ENCODE measurements at places on chromosomes 6 and 20.

- no peak for DNase-seq
Measured at GRCh38 chr20:41329435-41330342, 10.9 kb upstream of the LPIN3 start.

DNA sequence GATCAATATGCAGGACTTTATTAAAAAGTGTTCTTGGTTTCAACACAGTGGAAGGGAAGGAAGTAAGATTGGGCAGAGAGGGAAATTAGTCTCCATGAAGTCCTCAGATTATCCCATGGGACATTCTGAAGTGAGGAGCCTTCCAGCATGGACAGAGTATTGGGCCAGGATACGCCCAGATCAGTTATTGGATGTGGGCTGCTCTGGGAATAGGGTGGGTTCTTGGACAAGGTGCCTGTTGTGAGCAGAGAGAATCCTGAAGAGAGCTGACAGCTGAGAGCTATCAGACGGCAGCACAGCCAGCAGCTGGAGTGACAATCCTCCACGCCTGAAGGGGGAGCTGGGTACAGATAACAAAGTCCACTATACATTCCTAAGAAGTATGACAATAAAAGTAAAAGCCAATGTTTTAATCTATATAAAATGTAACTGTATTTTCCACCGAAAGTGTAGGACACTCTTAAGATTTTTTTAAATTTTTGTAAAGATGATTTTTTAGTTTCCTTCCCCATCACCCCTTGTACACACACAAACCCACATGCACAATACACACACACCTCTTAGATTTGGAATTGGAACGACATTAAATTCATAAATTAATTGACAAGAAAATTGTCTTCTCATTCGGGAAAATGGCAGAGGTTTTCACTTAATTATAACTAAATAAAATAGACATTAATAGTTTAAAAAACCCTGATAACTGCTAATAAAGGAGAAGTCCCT, 107.8 kb downstream of the FBXO5 start:
- no peak for DNase-seq

DNA sequence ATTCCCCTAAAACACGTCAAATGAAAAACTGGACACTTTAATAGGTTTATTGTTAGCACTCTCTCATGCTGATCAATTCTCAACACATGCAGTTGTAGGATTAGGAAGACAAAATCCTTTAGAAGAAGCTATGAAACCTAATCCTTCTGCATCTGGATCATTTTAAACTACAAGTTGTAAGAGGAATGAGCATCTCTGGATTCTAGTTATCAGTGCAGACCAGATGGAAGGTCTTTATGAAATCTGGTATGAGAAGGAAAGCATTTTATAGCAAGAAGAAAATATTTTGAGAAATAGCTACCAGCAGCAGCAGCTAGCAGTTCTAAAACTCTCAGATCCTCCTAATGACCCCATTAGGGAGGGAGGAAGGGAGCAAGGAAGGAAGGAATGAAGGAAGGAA, 4.1 kb downstream of the HTR1E start:
- no peak for DNase-seq

GRCh38 chr6:31586008-31586407, at the start of gene LST1:
TSS of gene LST1 (plus strand) at chr6:31586277. CDS start at chr6:31587300, 1,023 bp downstream.
- no peak for DNase-seq

DNA sequence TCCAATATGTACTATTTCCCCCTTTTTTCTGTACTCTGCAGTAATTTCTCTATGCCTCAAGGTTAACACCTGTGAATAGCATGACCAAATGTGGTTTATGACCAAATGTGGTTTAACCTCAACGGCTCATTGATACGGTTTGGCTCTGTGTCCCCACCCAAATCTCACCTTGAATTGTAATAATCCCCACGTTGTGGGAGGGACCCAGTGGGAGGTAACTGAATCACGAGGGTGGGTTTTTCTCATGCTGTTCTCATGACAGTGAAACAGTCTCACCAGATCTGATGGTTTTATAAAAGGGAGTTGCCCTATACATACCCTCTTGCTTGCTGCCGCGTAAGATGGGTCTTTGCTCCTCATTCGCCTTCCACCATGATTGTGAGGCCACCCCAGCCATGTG, 18.7 kb downstream of the DEK start:
- DNase-seq = no peak

GRCh38 chr6:11753798-11754197, 24.8 kb downstream of the ADTRP start:
- DNase-seq = no peak

DNA sequence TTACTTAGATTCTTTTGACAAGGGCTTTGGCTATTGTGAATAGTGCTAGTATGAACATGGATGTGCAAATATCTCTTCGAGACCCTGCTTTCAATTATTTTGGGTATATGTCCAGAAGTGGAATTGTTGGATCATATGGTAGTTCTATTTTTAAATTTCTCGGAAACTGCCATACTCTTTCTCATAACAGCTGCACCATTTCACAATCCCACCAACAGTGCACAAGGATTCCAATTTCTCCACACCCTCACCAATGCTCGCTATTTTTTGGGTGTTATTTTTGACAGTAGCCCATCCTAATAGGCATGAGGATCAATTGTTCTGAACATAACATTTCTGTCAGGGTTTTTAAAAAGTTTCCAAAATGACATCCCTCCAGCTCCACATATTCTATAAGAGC, 69.2 kb upstream of the ESR1 start:
- no peak for DNase-seq

DNA sequence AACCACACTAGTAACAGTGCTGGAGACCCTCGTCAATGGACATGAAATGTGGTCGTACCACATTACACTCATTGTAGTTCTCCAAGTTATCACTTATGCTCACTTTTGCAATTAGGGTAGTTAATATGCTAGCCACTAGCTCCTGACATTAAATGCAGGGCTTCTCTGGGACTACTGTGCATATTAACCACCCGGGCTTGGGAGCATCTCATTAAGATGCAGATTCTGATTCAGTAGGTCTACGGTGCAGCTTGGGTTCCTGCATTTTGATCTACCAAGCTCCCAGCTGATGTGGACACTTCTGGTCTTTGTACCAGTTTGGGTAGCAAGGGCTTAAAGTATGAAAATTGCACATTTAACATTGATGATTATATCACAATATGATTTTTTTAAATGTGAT, 98.0 kb downstream of the ZFP64 start:
- no peak for DNase-seq

- no peak for DNase-seq
Measured at GRCh38 chr6:63573899-63574553, 1.7 kb downstream of the LOC128125822 start.

GRCh38 chr6:48837744-48838143, 625.3 kb downstream of the MMUT start:
- DNase-seq = no peak

GRCh38 chr20:51034988-51035656, 12.2 kb upstream of the KCNG1 start:
- no peak for DNase-seq

DNA sequence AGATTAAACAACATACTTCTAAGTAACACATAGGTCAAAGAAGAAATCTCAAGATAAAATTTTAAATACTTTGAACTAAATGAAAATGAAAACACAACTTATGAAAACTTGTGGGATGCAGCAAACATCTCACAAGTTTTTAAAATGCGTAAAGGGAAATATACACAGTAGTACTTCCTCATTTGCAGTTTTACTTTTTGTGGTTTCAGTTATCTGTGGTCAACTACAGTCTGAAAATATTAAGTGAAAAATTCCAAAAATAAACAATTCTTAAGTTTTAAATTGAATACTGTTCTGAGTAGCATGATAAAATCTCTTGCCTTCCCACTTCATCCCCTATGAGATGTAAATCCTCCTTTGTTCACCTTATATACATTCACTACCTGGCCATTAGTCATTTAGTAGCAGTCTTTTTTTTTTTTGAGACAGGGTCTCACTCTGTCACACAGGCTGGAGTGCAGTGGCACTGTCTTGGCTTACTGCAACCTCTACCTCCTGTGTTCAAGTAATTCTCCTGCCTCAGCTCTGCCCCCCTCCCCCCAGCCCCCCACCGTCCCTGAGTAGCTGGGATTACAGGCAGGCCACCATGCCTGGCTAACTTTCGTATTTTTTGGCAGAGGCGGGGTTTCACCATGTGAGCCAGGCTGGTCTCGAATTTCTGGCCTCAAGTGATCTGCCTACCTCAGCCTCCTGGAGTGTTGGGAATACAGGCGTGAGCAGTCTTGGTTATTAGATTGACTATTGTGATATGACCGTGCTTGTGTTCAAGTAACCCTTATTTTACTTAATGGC, 154.6 kb upstream of the AHI1 start:
- no peak for DNase-seq

DNA sequence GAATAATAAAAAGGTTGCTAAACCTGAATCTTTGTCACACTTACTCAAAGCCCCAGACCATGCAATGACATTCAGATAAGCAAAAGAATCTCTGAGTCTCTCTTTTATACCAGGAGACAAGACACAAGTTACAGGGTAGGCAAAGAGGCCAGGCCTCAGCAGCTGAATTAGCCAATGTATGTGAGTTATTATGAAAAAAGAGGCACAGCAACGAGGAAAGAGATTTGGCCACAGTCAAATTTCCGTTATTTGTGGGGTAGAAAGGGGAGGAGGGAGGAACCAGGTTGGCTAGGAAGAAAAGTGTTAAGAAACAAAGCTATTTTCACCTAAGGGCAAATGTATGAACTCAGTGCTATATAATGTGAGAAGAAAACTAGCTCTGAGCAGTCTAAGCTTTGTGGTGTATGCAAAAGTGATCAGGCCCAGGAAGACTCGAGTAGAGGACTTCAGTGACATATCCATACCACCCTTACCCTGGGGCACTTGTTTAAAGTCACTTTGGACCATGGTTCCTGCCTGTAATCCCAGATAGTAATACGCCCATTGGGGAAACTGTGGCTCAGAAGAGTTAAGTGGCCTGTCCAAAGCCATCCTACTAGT, 19.1 kb downstream of the IPCEF1 start:
- no peak for DNase-seq

- DNase-seq = no peak
Measured at GRCh38 chr6:5644523-5645185, 362.1 kb downstream of the NRN1 start.

GRCh38 chr6:150752409-150752808, 113.1 kb upstream of the MTHFD1L start:
- DNase-seq = no peak

DNA sequence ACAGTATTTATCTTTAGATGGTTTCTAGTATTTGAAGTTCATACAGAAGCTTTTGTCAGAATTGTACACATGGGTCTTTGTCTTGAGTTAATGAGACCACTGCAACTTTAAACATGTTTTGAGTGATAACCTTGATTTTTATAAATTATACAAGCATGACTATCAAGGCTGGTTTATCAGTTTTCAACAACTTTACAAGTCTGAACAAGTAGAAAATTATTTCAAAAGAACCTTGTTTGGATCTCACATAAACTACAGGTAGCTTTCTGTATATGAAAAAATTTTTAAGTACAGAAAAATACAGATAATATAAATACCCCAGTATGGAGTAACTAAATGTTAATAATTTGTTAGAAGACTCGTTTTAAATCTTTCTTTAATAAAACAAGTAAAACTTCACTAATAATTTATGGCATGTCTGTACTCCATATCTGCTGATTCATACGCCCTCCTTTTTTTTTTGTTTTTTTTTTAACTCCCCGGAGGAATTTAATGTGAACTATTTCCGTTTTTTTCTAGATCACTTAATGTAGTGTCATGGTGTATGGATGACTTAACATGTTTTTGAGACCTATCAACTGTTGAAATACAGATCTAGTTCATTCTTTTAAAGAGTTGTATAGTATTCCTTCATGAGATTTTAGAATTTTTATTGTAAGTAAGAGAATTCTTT, 18.3 kb downstream of the VAPB start:
- no peak for DNase-seq

GRCh38 chr6:111888928-111889695, 15.9 kb upstream of the FYN start:
- DNase-seq = no peak

DNA sequence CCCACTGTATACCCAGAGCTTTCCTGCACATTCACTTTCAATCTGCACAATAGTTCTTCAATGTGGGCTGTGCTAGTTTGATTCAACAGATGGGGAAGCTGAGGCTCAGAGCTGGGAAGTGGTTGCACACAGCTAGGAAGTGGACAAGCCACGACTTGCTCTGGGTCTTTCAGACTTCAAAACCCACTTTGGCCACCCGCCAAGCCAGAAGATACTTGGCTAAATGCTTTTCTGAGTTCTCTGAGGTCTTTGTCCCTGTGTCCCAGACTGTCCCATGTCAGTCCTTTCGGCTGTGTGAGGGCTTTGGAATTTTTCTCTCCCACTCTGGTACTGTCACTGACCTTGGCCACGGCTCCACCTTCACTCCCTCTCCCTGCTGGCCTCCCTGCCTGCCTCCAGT, 10.6 kb downstream of the PDYN start:
- no peak for DNase-seq

GRCh38 chr6:169189686-169190085, 64.0 kb downstream of the THBS2 start:
- no peak for DNase-seq

DNA sequence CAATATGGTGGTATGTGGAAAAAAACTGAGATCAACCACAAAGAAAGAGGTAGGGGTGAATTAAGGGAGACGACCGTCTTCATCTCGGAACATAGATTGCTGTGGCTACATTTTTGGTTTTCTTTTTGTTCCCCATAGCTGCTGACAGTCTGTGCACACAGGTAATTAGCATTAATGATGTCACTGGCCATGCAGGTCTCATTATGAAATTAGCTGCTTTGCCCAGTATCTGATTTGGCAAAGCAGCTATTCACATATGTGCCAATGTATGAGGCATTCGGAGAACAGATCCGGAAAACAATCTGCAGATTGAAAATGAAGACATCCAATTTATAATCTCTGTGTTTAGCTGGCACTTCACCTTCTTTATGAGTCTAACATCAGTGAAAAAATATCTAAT, 13.1 kb downstream of the NOX3 start:
- DNase-seq = no peak

- no peak for DNase-seq
Measured at GRCh38 chr6:14270142-14270893, 152.7 kb downstream of the CD83 start.

- DNase-seq = no peak
Measured at GRCh38 chr6:49539102-49539501, 11.4 kb upstream of the C6orf141 start.

DNA sequence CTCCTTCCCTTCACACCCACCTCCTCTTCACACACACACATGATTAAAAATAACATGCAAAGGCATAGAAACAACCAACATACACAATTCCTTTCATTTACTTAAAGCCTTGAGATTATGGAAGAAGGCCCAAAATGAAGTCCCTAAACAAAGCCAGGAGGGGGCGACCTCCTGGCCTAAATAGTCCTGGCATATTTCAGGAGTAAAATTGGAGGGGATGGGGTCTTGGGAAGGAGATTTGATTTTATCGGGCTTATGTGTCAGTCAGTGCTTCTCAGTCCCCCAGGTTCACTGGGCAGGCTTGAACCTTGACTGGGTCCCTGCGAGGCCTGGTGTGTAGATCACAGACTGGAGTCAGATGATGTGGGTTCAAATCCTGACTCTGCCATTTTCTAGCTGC, 266.4 kb downstream of the SAMD5 start:
- DNase-seq = no peak

GRCh38 chr6:35710241-35710847, 21.6 kb upstream of the FKBP5 start:
- no peak for DNase-seq

- no peak for DNase-seq
Measured at GRCh38 chr6:139648430-139649000, 274.1 kb upstream of the CITED2 start.

GRCh38 chr6:120826253-120826652, 508.0 kb downstream of the TBC1D32 start:
- DNase-seq = peak; percentile 3

- no peak for DNase-seq
Measured at GRCh38 chr20:16474363-16474762, 98.9 kb downstream of the KIF16B start.
